SJCRH30 (cell line): ENCODE measurements at places on chromosomes 3 and 15.

- no peak for DNase-seq
Observed at GRCh38 chr3:56932866-56933265, 127.6 kb upstream of the SPATA12 start.

DNA sequence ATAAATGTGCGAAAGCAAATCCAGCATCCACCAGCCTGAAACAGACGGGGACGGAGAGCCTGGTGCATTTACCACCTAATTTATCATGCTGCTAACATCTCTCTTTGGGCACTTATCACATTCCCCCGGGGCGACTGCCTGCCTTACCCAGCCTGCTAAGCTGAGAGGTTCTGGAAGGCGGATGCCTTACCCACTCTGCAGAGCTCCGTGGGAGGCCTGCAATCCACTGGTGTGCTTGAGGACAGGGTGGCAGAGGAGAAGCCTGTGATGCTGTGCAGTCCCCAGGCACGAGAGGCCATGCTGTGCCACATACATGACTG is 25.5 kb downstream of the MGLL start:
- DNase-seq: no peak

- DNase-seq: no peak
Observed at GRCh38 chr3:43215663-43216275, 70.6 kb upstream of the SNRK start.

- no peak for DNase-seq
Observed at GRCh38 chr3:129240436-129240835, 9.0 kb upstream of the COPG1 start.

DNA sequence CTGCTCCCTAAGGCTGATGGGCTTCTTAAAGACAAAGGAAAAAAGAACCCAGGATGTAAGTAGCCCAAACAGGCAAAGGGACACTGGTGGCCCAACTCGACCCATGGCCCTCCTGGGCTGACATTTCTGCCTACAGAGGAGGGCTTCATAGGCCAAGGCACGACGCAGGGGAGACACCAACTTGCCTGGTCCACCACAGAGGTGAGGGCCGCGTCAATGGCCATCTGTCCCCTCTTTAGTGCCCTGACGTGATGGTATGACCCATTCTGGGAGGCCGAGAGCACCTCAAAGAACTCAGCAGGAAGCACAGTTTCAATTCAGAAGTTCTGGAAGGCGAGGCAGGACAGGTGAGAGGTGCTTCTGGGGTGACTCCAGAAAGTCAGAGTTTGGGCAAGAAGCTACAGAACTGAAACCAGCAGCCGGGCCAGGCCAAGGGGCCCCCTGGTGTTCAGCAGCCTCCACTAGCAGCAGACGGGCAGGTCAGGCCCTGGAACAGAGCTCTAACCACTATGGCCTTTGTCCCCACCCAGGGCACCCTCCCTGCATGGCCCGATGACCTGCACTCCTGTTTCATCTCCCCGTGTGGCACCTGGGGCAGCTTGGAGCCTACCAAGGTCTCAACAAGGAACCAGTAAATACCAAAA is 45.1 kb downstream of the HMCES start:
- no peak for DNase-seq

GRCh38 chr3:173098959-173099358 is 42.1 kb downstream of the SPATA16 start:
- no peak for DNase-seq

- no peak for DNase-seq
Observed at GRCh38 chr15:31153531-31153930, 52.0 kb upstream of the TRPM1 start.

DNA sequence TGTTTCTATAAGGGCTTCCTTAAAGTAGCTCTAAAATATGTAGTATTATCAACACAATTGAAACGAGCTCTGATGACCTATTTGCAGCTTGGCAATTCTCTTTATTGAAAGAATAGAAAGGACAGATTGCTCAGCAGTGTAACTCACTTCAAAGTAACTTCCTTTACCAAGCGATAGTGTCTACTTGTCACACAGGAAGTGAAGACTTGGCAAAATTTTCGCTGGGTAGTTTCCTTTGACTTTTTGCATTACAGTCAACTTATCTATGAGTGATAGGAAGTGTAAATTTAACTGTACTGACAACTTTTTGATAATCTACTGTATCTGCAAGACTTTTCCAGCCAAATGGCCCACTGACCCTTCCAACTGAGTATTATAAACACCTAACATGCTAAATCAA is 22.8 kb downstream of the SLC9A9 start:
- no peak for DNase-seq

- DNase-seq: peak; percentile 75
Observed at GRCh38 chr15:101115393-101115785, 136.5 kb downstream of the CHSY1 start.

DNA sequence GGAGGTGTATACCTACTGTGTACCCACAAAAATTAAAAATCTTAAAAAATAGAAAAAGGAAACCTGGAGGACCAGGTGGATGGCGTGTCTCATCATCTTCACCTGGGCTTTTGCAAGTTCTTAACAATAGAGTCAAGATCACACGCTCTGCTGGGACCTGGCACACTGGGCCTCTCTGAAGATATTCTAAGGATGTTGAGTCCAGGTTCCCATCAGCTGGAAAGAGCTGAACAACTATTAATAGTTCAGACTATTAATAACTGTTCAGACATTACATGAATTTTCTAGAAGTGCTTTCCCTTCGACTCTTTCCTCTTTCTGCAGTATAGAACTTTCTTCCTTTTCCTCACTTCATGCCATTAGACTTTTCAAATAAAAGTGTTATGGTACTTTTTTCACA is 320.2 kb upstream of the IL12A start:
- no peak for DNase-seq

DNA sequence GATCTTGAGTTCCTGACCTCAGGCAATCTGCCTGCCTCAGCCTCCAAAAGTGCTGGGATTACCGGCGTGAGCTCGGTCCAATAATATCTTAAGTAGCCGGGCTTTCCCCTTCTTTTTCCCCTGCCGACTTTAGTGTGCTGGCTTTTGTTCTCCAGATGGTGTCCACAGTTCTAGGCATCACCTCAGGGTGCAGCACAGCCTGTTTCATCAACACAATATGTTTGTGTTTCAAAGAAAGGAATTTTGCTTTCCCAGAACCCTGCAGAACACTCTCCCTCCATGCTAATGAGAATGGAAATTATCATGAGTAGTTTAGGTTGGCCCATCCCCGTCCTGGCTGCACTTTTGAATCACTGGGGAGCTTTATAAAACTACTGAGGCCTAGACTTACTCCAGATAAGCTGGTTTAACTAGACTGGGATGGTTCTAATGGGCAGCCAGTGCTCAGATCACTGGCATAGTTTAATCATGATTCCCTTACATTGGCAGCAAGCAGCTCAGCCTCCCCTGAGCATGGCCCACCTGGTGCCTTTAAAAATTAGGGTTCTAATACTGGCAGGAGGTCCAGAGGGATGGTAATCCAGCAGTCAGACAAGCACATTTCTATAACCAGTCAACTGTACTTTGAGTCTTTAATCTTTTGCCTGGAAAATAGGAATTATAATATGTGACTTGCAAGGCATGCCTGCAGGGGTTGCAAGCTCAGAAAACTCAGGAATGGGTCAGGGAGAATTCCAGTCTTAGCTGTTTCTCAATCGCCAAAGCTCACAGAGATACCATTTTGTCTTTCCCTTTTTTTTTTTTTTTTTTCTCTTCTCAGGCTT is 127.6 kb upstream of the RASGRP1 start:
- no peak for DNase-seq

GRCh38 chr3:100073714-100074307 is 40.5 kb downstream of the FILIP1L start:
- peak; percentile 71 for DNase-seq

GRCh38 chr3:72272356-72272755 is 487.4 kb upstream of the PROK2 start:
- no peak for DNase-seq

GRCh38 chr15:66841953-66842681 is 140.1 kb downstream of the SMAD6 start:
- DNase-seq: peak; percentile 67

DNA sequence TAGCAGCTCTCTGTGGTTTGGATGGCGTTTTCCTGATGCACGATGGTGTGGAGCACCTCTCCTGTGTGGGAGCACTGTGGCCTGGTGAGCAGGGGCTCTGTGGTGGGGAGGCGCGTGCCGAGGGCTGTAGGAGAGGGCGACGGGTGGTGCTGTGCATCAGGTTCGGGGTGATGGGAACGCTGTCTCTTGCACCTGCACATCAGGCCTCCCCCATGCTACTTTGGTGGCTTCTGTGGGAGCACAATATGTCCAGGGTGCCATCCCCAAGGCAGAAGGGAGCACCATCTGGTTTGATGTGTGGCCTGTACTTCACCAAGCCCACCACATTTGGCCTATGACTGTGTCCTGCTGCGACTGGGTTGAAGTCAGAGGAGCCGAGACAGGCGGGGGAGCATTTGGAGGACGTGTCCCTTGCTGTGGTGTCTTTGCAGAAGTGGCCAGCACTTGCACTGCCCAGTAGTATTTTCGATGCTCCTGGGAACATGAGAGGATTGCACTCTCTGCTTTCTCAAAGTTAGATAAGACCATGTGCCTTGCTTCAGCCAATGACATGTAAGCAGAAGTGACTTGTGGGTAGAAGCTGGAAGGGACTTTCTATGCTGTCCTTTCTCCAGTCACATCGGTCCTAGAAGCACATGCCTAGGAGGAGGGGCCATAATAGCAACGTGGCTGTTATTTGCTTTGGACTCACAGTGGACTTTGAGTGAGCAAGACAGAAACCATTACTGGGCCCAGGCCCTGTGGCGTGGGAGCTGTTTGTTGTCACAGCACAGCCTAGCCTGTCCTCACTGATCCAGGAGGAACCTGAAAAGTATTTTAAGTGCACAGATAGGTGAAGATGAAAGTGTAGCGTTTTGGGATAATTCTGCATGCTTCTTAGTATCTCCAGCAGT is 72.1 kb downstream of the APBA2 start:
- no peak for DNase-seq
